ENCODE measurements at places on chromosomes 5 and 9.
A peak's percentile ranks its signal among the peaks of the same experiment; 100 is the strongest.

DNA sequence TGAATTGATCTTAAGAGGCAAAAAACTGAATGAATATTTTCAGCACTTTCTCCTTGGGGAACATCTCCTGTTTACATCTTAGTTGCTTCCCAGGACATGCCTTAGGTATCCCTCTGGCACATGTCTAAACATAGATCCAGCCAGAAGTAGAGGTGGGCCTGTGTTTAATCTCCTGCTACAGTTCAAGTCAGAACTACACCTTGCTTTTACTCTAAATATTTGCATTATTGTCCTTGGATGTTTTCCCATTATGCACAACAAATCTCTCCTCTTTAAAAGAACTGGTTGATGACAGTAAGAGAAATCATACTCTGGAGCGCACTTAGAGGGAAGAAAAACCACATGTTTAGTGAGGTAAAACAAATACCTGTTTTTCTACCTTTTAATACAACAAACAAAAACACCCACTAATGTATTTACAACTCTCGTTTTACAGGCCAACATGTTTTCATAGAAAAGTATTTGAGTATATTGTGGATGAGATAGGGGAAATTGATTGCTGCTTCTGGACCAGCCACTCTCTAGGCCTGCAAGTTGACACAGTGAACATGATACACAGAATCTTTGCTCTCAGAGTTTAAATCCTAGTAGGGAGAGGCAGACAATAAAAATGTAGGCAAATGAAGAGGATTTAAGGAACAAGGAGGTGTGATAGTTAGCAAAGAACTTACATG, 32.3 kb downstream of the TNFAIP8 start:
- DNase-seq, result no peak

DNA sequence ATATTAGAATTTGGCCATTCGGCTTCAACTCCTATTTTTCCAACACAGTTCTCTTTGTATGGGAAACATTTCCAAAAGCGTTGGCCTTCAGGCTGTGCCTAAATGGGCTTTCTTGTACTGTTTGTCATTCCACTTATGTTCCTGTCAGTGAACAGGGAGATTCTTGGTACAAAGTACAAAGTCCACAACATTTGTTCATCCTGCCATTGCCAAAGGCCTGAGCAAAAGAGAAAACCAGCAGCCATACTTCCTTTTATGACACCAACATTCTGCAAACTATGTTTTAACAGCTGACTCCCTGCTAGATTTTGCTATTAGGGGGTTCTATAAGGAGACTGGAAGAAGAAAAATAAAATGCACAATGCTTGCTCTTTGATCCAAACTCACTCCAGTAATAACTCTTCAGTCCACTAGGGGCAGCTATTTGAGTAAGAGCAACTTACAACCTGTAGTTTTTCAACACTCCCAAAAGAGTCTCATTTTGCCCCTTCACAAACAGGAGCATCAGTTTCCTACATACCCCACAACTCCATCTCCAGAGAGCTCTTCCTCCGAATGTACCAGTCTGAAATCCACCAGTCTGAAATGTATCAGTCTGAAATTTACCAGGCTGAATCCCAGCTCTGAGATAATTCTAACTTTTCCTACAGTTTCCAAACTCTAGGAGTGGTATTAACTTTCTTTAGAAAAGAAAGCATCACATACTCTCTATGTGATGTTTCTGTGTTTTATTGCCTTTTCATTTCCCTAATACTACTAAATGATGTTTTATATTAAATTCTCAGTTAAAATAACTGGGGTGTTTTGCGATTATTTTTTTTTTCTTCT, 693.8 kb downstream of the DNAH5 start:
- no peak for DNase-seq

DNA sequence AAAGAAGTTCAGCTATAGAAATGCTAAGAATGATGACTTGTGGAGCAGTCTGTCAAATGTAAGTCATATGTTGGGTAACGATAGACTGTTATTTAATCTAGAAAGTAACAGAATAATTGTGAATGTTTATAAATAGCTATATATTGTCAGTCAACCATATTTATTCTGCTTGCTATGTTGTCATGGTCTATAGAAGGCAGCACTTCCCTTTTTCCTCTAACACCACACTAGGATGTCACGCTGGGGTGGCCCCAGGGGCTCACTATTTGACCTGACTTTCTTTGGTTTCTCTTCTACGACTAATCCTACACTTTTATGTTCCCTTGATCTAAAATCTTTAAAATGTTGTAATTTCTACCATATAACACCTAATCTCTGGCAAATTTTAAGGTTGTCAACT, 20.5 kb downstream of the ERAP2 start:
- DNase-seq, result peak; percentile 34

GRCh38 chr5:80248378-80248777, 7.5 kb downstream of the SERINC5 start:
- DNase-seq, result no peak

DNA sequence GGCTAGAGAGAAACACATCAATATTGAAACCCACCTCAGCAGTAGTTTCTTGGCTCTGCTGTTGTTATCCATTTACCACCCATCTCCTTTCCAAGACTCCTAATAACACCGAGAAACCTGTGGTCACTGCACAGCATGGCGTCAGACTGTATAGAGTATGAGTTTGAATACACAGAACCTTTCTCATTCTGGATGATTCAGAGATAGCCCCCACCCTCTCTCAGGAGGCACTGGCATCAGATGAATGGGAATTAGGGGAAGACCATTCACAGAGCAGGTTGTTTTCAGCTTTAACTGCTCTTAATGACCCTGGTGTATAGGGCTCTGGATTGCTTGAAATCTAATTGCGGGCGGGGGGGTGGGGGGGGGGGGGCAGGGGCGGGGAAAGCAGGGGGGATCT, 86.7 kb downstream of the GPR21 start:
- no peak for DNase-seq

DNA sequence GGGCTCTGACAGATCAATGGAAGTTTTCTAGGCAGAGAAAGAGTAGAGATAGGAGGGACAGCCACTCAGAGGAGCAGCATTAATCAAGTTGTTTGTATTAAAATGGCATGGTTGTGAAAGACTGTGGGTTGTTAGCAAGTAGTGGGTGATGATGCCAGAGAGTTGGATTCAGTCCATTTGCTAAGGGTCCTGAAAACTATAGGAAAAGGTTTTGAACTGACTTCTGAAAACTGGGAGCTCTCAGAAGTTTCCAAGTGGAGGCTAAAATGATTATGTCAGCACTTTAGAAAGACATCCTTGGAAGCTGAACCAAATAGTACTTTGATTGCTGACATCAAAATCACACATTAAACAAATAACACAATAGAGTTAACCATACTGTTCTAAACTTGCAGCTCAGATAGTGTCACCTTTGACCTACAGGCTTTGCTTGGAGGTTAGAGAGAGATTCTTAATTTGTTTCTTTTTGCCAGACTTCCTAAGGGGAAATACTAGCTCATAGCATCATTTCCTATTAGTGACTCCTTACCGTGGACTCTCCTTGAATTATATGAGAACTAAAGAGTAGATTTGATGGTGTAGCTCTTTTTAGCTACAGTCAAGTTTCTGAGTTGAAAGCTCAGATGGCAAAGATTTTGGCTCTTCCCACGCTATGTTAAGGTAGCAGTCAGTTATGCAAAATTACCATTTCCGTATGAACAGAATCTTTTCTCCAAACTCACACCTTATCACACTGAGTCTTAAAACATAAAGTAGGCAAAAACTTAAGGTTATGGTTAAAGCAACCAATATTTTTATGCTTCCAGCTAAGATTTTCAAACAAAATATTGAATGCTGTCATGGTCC, 277.1 kb downstream of the NR3C1 start:
- no peak for DNase-seq

DNA sequence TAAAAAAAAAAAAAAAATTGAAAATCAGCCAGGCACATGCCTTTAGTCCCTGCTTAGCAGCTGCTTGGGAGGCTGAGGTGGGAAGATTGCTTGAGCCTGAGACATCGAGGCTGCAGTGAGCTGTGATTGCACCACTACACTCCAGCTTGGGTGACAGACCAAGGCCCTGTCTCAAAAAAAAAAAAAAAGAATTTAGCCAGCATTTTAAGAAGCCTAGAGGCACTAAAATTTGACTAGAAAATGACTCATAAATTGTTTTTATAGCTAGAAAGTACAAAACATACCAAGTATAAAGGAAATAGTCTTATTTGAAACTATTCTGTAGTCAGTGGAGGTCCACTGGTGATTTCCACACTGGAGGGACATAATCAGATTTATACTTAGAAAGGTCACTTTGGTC, 17.5 kb downstream of the LRRC70 start:
- DNase-seq, result no peak

DNA sequence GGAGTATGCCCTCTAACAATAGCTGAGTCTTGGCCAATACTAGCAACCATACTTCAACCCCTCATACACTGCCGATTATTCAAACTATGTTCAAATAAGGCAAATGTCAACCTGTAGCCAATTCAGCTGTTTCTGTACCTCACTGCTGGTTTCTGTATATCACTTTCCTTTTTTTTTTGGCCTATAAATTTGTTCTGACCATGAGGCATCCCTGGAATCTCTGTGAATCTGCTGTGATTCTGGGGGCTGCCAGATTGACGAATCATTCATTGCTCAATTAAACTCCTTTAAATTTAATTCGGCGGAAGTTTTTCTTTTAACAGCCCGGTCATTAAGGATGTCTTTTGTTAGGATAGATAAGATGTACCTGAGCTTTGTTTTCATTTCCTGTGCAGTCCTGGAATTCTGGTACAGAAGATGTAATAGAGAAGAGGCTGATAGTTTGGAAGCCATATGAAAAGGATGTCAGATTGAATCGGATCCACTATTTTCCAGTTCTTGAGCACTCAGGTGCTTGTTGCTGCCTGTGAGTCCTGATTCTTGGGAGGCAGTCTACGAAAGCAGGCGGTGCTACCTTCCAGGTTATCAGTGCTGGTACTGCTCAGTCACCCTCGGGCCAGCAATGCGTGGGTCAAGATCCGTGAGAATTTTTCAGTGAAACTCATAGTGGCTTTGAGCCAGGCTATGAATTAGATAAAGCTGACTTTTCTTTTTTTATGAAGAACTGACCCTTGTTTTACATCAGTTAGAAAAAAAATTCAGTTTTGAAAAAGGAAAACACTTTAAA, 106.2 kb upstream of the TUT7 start:
- DNase-seq, result no peak

GRCh38 chr9:89750117-89750791, 145.4 kb downstream of the GADD45G start:
- no peak for DNase-seq

DNA sequence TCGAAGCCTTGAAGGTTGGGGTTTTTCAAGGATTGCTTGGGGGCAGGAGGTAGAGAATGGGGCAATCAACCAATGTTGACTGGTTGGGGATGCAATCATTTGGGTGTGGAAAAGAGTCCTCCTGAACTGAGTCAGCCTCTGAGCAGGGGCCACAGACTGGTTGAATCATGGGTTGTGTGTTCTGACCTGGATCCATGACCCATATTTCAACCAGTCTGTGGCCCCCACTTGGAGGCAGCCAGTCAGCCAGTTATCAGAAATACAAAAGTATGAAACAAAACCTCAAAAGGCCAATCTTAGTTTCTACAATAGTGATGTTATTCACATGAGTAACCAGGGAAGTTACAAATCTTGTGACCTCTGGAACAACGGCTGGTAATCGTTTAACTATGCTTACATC, 81.4 kb upstream of the RANBP6 start:
- DNase-seq, result no peak
